ENCODE measurements at places on chromosomes 7 and 10.

DNA sequence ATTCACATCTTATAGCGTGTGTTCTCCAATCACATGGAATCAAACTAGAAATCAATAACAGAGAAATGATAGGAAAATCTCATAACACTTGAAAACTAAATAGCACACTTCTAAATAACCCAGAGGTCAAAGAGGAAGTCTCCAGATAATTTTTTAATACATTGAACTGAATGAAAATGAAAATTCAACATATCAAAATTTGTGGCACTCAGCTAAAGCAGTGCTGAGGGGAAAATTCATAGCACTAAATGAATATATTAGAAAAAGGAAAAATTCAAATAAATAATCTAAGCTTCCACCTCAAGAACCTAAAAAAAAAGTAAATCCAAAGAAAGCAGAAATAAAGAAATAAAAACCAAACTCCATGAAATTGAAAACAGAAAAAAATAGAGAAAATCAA, 17.3 kb downstream of the CALML3 start:
- DNase-seq, result no peak

DNA sequence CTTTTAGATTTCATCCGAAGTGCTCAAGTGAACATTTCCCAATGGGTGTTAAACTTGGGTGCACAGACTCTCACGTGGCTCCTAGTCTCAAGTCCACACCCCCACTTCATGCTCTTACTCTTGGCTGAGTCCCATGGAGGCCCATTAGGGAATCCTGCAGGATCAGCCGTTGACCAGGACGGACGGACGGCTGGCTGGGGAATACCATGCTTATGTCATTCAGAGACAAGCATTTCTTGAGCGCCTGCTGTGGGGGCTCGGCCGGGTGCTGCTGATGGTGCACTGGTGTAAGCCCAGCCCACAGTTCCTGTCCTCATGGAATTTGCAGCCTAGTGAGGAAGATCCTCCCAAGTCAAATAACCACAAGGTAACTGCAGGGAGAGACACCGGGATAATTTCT, 44.7 kb downstream of the PITRM1 start:
- no peak for DNase-seq

GRCh38 chr7:91135703-91136430, 128.4 kb upstream of the FZD1 start:
- DNase-seq, result no peak

DNA sequence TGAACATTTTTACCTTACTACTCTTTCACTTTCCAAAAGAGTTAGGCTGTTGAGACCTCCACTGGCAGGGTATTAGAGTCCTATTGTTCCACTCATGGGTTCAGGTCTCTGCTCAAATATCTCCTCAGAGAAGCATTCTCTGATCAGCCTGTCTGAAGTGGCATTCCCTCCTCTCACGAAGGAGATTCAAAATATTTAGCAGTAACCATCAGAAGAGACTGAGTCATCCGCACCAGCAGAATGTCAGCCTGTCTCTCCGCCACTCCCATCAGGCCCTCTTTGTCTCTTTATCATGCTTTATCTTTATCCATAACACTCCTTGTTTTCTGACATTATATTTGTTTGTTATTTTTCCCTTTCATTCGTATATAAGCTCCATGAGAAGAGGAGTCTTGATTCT, 79.1 kb downstream of the AASS start:
- no peak for DNase-seq

- DNase-seq, result no peak
Measured at GRCh38 chr10:123862421-123863182, 29.0 kb downstream of the CPXM2 start.

GRCh38 chr10:9301148-9301547, 1246.7 kb downstream of the GATA3 start:
- peak; percentile 10 for DNase-seq

- DNase-seq, result no peak
Measured at GRCh38 chr10:43596546-43596945, 9.7 kb upstream of the ZNF485 start.
